ENCODE measurements at places on chromosomes 4 and X. TPM values are rescaled to one million over a fixed set of nuclear protein-coding genes. Genes with fewer than 3 reads are reported as not detected.

P2RY8 gene
- not detected for total RNA-seq

SPANXN4 gene
- total RNA-seq: not detected

ARMCX4 gene
- total RNA-seq: 2.1 TPM

FAM9B gene
- total RNA-seq: not detected

HEPH gene
- 33.2 TPM for total RNA-seq

TRIM75 gene
- total RNA-seq: not detected

MAGIX gene
- 4.4 TPM for total RNA-seq

POU4F2 gene
- not detected for total RNA-seq

HMX1 gene
- not detected for total RNA-seq

FRAS1 gene
- total RNA-seq: 10.0 TPM

PLCXD1 gene
- 6.3 TPM for total RNA-seq

GAGE12E gene
- not detected for total RNA-seq

ABCD1 gene
- total RNA-seq: 17.5 TPM

ZNF595 gene
- total RNA-seq: 4.9 TPM

SSX3 gene
- not detected for total RNA-seq

SLC49A3 gene
- total RNA-seq: 2.5 TPM

ADGRA3 gene
- total RNA-seq: 15.7 TPM

FBXW7 gene
- 27.4 TPM for total RNA-seq

THAP9 gene
- total RNA-seq: 1.9 TPM

CXCL3 gene
- 7.0 TPM for total RNA-seq

PAPSS1 gene
- 57.8 TPM for total RNA-seq

AREG gene
- total RNA-seq: 13.9 TPM

SLC6A14 gene
- not detected for total RNA-seq

PARM1 gene
- 4.3 TPM for total RNA-seq

SPANXB1 gene
- total RNA-seq: not detected

KIAA1210 gene
- not detected for total RNA-seq
